ENCODE measurements at places on chromosomes 3 and 15.
A peak's percentile ranks its signal among the peaks of the same experiment; 100 is the strongest.

DNA sequence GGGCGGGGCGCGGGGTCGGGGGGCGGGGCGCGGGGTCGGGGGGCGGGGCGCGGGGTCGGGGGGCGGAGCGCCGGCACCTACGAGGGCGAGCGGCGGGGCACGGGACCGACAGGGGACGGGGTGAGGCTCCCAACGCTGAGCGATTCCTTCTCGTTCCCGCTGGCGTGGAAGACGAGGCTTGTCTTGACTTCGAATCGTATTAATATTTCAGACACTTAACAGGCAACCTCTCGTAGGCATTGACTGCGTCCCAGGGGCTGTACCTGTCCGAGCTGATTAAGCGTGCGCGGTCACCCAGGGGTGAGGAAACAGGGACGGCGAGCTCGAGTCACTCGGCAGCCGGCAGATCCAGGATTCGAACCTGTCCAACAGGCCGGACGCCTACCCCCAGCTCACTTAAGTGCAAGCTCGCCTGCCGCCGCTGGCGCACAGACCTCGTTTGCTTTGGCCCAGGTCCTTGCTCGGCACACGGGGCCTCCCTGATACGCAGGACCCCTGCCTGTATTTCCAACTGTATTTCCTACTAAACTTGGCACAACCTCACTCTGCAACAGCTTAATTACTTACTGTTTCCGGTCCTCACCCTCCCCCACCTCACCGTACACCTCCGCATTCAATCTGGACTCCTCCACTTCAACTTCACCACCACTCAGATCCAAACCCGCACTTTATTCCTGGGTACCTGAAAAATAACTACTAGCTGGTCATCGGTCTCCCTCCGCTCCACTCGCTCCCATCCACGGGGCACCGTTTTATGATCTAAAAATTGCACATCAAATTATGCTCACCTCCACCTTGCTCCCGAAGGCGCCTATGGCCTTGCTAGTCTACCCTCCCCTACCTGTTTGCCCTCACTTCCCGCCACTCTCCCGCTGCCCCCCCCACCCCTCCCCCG is 722 bp upstream of the ZXDC start:
- peaks cover 2% of the 10 kb centered on the region for H3K36me3 ChIP-seq
- H3K4me1 ChIP-seq = peaks cover 38% of the 10 kb centered on the region
- H3K4me3 ChIP-seq = peak overlapping the region; percentile 88
- H3K27me3 ChIP-seq = peaks cover 3% of the 10 kb centered on the region

- H3K27ac ChIP-seq = no peak overlapping the region
- DNase-seq = no peak
- H3K27me3 ChIP-seq = no peaks in the 10 kb centered on the region
- H3K36me3 ChIP-seq = no peaks in the 10 kb centered on the region
- H3K4me3 ChIP-seq = peak overlapping the region; percentile 7
Observed at GRCh38 chr15:66290007-66290406, 3.4 kb upstream of the DIS3L start.

DNA sequence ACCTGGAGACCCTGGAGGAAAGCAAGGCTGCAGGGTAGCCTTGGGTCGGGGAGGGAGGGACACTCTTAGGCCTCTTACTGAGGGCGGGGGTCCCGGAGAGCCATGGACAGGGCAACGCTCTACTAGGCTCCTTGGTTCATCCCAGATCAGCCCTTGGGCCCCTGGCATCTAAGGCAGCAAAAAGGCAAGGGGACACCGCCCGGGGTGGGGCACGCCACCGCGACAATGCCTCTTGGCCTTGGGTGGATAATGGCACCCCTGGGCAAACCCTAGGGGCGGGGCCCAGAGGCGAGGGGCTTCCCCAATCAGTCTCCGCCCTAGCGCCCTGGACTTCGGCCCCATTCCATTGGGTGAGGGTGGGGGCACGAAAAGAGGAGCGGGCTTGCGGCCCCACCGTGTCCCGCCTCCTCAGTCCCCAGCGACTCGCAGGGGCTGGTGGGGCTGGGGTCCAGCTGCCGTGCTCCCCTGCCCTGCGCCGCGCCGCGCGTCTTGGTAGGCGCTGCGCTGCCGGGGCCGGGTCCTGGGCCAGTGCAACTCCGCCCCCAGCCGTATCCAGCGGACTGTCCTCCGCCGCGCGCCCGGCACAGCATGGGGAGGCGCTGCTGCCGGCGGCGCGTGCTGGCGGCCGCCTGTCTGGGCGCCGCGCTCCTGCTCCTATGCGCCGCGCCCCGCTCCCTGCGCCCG is at the start of gene CHST13:
Gene CHST13, plus strand, starts transcription at position 411 of the 684 bp plus-strand sequence. Its CDS starts 178 bp downstream, at position 589.
- DNase-seq = peak; percentile 47
- no peaks in the 10 kb centered on the region for H3K36me3 ChIP-seq
- H3K4me3 ChIP-seq = peak within 1 kb of the TSS; percentile 68
- peaks cover 11% of the 10 kb centered on the region for H3K4me1 ChIP-seq

- peaks cover 17% of the 10 kb centered on the region for H3K36me3 ChIP-seq
- no peak for DNase-seq
- H3K27ac ChIP-seq = no peak overlapping the region
Observed at GRCh38 chr3:13709706-13710105, 160.8 kb downstream of the FBLN2 start.

DNA sequence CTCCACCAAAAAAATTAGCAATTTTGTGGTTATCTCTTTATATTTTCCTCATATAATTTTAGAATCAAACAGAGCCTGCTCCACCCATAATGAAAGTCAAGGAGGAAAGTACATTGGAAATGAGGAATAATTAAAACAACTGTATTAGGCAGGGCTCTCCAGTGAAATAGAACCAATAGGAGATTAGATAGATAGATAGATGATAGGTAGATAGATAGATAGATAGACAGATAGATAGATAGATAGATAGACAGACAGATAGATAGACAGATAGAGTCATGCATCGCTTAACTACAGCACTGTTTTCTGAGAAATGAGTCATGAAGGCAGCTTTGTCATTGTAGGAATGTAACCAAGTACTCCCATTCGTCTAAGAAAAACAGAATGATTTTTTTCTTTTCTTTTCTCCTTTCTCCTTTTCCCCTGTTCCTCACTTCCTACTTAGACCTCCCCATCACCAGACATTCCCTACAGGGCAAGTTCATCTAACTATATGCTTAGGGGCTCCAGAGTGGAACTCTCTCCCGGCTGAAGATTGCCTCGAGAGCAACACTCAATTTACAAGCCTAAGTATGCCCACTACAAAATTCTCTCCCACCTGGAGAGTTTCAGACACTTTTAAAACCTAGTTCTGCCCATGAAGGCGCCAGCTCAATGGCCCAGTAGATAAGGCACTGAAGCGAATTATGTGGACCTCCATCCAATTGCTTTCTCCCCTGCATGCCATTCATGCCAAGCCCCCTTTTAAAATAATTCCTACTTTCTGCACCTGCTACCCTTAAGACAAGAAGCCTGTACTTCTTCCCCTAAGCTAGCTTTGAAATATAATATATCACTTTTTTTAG is 53.3 kb upstream of the LIPC start:
- peaks cover 11% of the 10 kb centered on the region for H3K4me1 ChIP-seq
- H3K4me3 ChIP-seq = no peak overlapping the region
- H3K36me3 ChIP-seq = peaks cover 2% of the 10 kb centered on the region
- H3K27me3 ChIP-seq = no peaks in the 10 kb centered on the region
- DNase-seq = no peak

DNA sequence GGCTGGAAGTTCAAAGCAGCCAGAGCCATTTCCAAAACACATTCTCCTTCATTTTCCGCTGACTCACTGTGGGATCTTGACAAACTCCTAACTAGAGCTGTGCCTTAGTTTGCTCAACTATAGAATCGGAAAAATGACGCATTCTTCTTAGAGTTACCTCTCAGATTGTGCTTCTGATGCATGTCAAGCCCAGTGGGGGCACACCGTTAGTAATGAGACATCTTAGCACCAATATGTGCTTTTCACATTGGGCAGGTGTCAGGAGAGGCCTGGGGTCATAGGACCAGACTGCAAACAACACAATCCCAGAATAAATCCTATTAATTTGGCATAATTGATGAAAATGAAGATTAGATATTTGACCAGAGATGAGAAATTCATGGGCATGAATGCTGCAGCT is 71.3 kb upstream of the UBE3A start:
- DNase-seq = no peak
- H3K27ac ChIP-seq = no peak overlapping the region
- no peaks in the 10 kb centered on the region for H3K27me3 ChIP-seq
- peaks cover 10% of the 10 kb centered on the region for H3K4me1 ChIP-seq

DNA sequence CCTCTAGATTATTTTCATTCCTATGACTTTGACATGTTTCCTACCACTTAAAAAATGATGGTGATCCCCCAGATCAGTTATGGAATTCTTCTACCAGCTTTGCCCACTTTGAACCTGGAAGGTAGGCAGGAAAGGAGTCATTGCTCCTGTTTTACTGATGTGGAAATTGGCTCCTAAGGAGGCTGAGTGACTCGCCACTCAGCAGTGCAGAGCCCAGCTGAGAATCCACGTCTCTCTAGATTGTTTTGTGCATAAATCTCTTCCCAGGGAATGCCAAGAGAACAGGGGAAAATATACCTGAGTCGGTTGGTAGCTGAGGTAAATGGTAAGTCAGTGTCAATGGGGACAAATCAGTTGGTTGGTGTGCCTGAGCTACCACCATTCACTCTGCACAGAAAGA is 4.7 kb downstream of the LTF start:
- no peak for DNase-seq
- no peak overlapping the region for H3K27ac ChIP-seq
- no peak overlapping the region for H3K4me3 ChIP-seq
- H3K36me3 ChIP-seq = no peaks in the 10 kb centered on the region

DNA sequence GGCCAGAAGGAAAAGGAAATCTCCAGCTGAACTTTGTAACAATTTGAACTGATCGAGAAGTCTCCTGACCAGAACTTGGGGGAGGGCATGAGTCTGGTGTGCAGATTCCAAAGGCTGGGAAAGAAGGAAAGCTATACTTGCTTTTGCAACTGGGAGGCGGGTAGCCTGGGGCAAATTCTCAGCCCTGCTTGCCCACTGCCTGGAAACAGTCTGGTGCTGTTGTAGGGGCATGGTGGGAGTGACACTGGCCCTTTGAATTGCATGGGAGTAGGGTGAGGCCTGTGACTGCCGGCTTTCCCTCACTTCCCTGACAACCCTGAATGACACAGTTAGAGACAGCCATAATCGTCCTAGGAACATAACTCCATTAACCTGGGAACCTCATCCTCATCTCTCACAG is 114.0 kb upstream of the POU1F1 start:
- H3K27ac ChIP-seq = no peak overlapping the region
- no peak for DNase-seq
- H3K4me3 ChIP-seq = no peak overlapping the region

DNA sequence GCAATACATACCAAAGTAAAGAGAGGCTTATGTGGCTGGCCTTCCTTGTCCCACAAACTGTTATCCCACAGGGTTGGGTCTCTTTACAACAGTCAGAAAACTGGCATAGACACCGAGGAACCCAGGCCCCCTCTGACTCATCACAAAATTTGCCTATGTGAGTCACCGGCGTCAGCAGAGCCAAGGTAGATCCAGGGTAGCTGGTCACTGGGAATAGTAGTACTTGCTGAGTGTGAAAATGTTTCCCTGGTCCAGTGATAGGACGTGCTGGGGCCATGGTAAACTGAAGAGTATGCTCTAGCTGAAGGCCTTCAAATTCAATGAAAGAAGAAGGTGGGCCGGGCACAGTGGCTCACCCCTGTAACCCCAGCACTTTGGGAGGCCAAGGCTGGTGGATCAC is 27.1 kb upstream of the SKIL start:
- H3K4me3 ChIP-seq = no peak overlapping the region
- H3K36me3 ChIP-seq = peaks cover 6% of the 10 kb centered on the region
- no peaks in the 10 kb centered on the region for H3K27me3 ChIP-seq

- H3K27ac ChIP-seq = no peak overlapping the region
- H3K4me3 ChIP-seq = no peak overlapping the region
- H3K36me3 ChIP-seq = no peaks in the 10 kb centered on the region
- H3K27me3 ChIP-seq = peaks cover 7% of the 10 kb centered on the region
- no peaks in the 10 kb centered on the region for H3K4me1 ChIP-seq
Observed at GRCh38 chr3:186815435-186815834, 9.2 kb upstream of the RFC4 start.

DNA sequence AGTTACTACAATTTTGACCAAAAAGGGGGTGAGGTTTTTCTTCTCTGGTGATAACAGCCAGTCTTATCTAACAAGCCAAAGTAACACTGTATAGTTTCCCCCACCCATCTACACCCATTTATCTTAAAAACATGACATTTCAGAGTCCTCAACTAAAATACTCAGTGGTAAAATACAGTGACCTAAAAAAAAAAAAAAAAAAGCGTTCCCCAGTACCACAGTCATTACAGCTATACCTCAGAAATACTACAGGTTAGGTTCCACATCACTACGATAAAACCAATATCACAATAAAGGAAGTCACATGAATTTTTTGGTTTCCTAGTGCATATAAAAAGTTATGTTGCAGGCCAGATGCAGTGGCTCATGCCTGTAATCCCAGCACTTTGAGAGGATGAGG is 13.8 kb downstream of the DENND4A start:
- no peak for DNase-seq
- no peaks in the 10 kb centered on the region for H3K36me3 ChIP-seq
- H3K27me3 ChIP-seq = no peaks in the 10 kb centered on the region

DNA sequence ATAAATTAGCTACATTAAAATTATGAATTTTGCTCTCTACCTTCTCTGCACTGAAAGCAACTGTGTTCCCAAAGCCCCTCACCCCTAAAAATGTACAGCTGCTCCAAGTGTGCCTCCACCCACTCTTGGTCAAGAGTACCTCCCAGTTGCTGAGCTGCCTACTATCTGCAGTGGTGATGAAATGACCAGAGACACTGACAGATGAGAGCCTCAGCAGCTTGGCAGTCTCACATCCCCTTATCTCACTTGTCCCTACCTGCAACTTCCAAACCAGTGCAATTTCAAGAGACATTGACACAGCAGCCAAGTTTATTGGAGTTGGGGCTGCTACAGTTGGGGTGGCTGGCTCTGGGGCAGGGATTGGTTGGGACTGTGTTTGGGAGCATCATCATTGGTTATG is 52.2 kb upstream of the COL6A5 start:
- no peaks in the 10 kb centered on the region for H3K4me1 ChIP-seq
- no peak overlapping the region for H3K27ac ChIP-seq
- peaks cover 4% of the 10 kb centered on the region for H3K36me3 ChIP-seq
- DNase-seq = no peak
